ENCODE measurements at places on chromosomes 3 and 15. TPM values are rescaled to one million over a fixed set of nuclear protein-coding genes. Genes with fewer than 3 reads are reported as not detected.

Gene TRIM42
- total RNA-seq = not detected

Gene PP2D1
- total RNA-seq = not detected

Gene PIERCE2
- 1.2 TPM for total RNA-seq

Gene SSUH2
- not detected for total RNA-seq

Gene LRRC31
- total RNA-seq = not detected

Gene A4GNT
- not detected for total RNA-seq

Gene CHCHD6
- 12.6 TPM for total RNA-seq

Gene C3orf85
- not detected for total RNA-seq

Gene CCDC39
- 0.17 TPM for total RNA-seq

Gene GTF2A2
- 39.4 TPM for total RNA-seq

Gene RAB6B
- 1.2 TPM for total RNA-seq

Gene PLA2G4E
- total RNA-seq = under 0.01 TPM

Gene HDC
- not detected for total RNA-seq

Gene CERS3
- total RNA-seq = not detected

Gene ZNF502
- total RNA-seq = 6.0 TPM

Gene CACNA2D2
- total RNA-seq = not detected

Gene DNAJC19
- 31.3 TPM for total RNA-seq

Gene SEMA3F
- 7.6 TPM for total RNA-seq

Gene RBPMS2
- not detected for total RNA-seq

Gene HYKK
- total RNA-seq = 2.3 TPM

Gene POU1F1
- total RNA-seq = not detected

Gene WDR93
- not detected for total RNA-seq

Gene SLC28A1
- total RNA-seq = not detected

Gene CD96
- total RNA-seq = not detected

Gene STXBP5L
- not detected for total RNA-seq

Gene GREM1
- total RNA-seq = 141 TPM

Data from smooth muscle cell of trachea (primary cell).